ENCODE measurements at places on chromosomes 11 and 22.

DNA sequence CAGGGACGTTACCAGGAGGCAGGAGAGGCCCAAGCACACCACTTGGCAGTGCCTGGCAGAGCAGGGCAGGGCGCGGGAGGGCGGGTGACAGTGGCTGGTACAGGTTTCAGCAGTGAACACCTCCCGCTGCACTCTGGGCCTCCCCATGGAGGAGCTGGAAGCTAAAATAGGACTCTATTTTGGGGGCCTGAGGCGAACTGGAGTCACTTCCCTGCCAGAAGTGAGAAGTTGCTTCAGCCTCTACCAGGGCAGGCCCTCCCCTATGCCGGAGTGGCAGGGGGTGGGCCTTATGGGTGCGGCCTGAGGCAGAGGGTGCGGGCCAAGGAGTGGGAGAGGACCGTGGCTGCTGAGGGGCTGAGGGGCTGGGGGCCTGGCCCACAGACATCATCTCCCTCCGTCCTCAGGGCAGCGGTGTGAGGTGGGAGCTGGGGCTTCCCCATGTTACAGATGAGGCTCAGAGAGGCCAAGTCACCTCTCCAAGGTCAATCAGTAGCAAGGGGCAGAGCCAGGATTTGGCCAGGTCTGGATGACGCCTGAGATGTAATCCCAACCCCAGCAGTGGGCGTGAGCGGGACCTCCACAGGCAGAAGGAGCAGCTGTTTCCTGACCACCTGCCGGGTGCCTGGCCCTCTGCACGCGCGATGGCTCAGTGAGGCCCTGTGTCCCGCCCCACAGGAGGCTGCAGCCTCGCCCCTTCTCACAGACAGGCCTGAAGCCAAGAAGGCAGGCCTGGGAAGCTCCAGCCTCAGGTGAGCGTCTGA, 39.3 kb downstream of the KCNJ4 start:
- no peak for DNase-seq

DNA sequence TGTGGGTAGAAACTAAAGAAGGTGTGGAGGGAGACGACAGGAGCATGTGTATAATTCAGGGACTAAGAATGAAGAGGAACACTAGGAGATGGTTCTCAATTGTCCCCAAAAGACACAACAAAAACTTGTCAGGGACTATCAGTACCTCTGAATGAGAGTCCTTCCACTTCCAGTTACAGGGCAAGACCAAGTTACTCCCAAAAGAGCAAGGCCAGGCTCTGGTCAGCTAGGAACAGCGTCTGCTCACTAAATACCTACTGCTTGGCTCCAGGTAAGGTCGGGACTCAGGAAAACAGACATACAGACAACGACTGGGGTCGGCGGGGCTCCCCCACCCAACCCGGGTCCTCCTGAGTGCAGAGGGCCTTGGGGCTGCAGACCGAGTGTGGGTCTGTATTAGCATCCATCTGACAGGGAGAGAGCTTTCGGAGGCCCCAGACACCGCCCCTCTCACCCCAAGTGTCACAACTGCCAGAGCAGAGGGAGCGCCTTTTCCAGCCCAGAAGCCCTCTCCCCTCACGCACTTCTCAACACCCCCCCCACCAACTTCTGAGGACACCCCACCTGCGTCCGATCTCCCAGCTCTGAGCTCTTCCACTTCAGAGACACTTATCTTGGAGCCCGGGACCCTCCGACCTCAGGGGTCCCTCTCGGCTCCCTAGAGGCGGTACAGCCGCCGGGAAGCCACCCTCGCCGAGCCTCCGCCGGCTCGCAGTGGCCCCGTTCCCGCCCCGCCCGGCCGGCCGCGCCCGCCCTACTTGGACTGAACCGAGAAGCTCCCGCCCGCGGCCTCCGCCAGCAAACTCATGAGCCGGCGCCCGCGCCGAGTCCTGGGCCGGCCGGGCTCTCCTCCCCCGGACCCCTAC, 522 bp downstream of the RHOG start:
- no peak for DNase-seq

GRCh38 chr11:1780700-1781592, 17.2 kb upstream of the CTSD start:
- DNase-seq: no peak

DNA sequence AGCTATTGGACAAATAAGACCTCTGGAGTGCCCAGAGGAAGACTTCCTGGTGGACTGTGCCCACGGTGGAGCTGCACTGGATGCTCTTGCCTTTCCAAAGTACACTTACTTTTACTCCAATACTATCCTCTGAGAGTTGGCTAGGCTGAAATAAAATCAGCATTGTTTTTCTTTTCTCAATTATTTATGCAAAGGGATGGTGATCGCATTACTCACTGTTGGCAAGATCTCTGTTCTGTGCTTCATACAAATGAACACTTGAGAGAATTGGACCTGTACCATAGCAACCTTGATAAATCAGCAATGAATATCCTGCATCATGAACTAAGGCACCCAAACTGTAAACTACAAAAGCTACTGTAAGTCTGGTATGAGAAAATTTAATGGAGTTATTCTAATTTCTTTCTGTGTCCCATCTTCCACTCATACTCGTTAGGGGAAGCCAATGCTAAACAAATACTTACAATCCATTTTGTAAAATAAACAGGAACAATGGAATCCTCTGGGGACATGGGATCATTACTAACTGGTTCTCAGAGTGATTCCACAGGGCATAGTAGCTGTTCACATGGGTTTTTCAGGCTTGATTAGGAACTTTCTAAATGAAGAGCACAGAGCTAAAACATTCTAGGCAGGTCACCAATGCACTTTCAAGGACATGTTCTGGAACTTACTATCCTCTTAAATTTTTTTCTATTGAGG, 26.3 kb downstream of the NLRP14 start:
- DNase-seq: no peak

DNA sequence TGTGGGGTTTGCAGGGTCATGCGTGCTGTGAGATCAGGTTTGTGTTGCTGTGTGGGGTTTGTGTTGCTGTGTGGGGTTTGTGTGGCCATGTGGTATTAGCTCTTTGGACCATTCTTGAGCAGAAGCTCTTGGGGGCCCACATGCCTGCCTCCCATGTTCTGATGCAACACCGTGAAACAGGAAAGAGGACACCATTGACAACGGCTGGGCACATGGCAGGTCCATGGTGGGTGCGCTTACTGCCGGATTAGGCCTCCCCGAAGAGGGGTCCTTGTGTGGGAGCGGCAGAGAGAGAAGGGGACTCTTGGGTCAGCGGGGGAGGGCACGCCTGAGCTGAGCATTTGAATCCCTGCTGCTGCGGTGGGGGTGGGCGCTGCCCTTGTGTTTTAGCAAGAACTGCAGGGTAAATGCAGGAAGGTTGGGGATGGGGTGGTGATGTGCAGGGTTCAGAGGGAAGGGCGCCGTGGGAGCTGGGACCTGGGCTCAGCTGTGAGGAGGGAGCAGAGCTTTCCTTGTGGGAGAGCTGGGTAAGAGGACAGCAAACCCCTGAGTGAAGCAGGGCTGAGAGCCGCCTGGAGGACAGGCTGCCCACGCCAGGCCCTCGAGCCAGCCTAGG, 361.5 kb downstream of the TBC1D22A start:
- DNase-seq: no peak

DNA sequence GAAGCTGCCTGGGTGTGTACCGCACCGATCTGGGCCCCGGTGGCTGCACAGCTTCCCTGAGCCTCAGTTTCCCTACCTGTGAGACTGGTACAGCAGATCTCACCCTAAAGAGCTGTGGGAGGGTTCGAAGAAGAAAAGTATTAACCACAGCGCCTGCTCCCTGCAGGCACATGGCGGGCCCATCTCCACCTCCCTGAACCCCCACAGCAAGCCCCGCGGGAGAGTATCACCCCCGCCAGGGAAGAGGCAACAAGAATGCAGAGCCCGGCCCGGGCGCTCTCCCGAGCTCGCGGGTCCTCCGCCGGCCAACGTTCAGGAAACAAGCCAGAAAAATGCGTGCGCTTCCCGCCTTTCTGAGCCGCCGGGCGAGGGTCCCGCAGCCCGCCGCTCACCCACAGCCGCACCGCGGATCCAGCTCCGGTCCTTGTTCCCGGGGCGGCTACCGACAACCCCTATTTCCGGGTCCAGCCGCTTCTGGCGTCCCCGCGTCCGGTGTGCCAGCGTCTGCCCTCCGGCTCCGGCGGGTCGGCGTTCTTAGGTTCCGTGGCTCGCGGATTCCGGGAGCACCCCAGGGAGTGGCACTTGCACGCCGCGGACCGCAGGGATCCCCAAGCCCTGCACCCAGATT, at the start of gene TOP3B:
TOP3B (minus strand) TSS at position 450 of the 628 bp plus-strand sequence. CDS start 7,078 bp downstream, outside the sequence.
- peak; percentile 50 for DNase-seq

DNA sequence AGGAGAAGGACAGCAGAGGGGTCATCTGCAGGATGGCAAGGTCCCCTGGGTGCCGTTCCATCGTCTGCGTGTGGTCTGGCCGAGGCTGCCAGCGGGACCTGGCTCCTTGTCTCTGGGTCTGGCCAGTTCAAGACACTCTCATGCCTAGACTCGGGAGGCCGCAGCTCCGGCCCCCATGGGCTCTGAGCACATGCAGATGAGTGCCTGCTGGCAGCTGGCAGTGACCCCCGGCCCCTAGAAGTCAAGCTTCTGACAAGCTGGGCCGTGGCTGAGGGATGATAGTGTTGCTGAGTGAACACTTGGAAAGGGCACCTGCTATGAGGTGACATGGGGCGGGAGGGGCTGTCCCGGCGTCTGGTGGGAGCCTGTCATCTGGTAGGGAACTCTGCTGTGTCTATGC, 1180.6 kb downstream of the BRD1 start:
- no peak for DNase-seq

DNA sequence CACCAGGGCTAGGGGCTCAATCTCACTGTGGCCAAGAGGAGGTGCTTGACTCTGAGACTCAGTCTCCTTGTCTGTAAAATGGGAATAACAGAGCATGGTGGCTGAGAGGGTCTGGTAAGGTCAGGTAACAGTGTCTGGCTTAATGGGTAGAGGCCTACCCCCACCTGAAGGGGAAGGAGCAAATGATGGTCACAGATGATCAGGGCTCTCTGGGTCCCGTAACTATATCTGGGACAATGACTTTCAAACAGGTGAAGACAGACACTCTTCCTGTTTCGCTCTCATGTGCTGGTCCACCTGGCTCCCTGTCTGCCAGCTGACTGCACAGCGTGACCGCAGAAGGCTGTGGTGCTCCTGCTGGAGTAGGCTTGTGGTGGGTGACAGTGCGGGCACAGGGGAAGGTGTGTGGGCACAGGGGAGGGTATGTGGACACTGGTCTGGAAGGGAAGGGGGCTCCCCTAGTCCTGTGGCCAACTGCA, 4.0 kb downstream of the A4GALT start:
- DNase-seq: no peak

DNA sequence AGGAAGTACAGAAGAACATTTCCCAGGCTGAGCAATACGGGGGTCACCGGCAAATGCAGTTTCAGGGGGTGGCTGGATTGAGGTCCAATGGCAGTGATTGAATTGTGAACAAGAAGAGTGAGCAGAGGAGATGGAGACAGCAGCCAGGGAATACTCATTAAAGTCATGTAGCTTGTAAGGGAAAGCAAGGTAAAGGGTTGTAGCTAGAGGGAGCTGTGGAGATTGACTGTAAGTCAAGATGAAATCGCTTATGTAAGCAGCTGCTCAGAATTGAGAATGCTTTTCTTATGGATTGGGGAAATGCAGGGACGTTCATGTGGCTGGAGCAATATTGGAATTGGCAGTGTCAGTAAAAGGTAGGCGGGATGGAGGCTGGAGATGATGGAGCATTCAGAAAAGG, 111.4 kb upstream of the TBCEL start:
- DNase-seq: no peak

- no peak for DNase-seq
These were observed 125.7 kb downstream of the MRTFA start for GRCh38 chr22:40510631-40511364.

DNA sequence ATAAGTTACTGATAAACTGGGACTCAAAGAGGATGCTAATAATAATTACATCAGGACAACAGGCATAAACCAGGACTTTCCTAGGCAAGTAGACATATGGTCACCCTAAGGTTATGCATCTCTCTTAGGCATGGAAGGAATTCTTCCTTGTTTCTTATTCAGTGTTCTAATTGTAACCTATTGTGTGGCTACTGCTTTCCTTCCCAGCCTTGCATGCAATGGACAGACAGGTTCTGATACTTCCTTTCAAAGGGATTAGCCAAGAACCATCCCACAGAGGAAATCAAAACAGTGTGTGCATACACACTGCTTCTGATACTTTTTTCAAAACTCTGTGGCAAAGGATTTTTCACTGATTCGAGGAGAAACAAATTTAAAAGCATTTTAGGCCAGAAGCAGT, 48.3 kb downstream of the RRAS2 start:
- DNase-seq: no peak

DNA sequence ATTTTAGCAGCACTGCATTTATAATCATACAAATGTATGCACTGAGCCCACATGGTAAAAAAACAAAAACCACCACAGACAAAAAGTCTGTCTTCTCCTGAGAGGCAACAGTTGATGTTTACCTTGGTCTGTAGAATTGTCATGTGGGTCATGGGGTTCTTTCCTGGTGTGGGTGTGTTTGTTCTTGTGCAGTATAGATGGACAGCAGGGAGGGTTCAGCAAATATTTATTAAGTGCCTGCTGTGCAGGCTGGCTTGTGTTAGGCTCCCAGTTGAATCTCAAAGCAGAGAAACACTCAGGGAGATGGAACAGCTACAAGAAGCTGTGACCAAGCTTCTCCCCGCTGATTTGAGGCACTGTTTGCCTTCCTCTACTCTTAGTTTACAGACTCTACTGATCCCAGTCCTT, 82.2 kb downstream of the PISD start:
- no peak for DNase-seq

Measured in omental fat pad (tissue), 4 donors.